ENCODE measurements at places on chromosomes 1 and 21.

DNA sequence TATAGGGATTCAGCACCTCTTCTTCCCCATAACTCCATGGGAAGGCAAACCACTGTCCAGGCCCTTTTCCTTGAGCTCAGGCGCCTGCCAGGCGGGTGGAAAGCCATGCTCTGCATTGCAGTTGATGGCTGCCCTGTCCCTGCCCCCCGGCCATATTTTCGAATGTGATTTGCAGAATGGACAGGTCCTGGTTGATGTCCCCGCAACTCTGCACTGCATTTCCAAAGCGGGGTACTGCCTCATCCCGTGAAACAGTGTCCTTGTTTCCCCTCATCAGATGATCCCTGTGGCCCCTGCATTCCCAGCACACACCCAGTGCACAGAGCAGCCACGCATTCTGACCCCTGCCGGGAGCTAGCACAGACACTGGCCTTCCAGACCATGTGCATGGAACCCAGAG lies 33.7 kb upstream of the SCMH1 start:
- no peak for DNase-seq

- no peak for DNase-seq
Observed at GRCh38 chr1:16174886-16175598, 19.2 kb upstream of the EPHA2 start.

- no peak for DNase-seq
Observed at GRCh38 chr1:229203030-229203751, 67.7 kb upstream of the RAB4A start.

DNA sequence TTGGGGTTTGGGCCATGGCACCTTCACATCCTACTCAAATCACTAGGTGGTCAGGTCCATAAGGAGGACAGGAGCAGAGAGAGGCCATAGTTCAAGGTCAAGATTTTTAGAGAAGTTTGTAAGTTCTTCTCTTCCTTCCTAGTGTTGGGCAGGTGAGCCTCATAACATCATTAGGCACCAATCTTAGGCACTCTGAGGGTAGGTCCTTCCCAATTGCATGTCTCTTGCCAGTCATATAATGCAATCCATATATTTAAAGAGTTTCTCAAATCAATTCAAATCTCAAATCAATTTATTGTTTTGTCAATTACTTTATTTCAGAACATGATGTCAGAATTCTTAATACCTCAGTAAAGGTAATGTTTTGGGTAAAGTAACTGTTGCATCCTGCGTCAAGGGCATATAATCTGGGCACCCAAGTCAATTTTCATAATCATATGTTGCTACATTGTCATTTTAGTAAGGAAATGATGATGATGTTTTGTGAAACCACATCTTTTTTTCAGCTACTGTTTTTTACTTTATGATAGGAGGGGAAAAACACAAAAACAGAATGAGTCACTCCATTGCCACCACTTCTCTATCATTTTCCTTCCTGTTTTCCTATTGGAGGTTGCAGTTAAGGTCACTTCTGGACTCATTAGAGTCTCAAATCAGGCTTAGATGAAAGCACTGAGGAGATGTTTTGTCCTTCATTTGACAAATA lies 122.7 kb downstream of the UCHL5 start:
- no peak for DNase-seq

- DNase-seq, result no peak
Observed at GRCh38 chr1:201360901-201361651, 16.4 kb downstream of the TNNT2 start.

- no peak for DNase-seq
Observed at GRCh38 chr1:1842360-1843146, 48.3 kb downstream of the GNB1 start.

GRCh38 chr21:24545807-24546361 lies 1061.4 kb downstream of the MRPL39 start:
- DNase-seq, result no peak

DNA sequence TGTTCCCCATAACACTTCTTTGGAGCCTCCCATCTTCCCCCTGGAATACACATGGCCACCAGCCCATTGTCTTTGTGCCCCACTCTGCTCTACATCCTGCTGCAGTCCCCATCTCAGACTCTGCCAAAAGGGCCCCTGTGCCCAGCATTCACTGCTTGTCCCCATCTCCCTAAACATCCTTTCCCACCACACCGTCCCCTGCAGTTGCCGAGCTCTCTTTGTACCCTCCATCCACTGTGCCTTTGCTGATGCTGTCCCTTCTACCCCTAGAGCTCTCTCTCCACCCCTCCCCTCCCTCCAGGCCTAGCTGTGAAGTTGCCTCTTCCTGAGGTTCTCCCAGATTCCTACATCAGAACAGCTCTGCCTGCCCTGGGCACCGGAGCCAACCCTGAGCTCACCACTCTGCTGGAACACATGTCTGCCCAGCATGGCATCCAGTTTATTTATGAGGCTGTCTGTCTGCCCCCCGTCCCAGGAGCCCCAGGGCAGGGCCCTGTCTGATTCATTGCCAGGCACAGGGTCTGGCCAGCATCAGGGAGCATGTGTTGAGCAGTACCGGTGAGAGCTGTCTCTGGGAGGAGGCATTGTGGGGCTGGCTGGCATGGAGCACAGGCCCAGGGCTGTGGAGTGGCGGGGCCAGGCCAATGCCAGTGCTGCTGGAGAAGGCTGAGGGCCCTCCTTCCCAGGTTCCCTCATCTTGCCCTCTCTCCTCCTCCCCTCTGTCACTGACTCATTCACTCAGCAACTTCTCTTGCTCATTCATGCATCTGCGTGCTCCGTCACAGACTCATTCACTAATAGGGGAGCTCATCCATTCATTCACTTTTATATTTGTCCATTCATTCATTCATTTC lies 28.8 kb downstream of the EDN2 start:
- DNase-seq, result no peak

- DNase-seq, result no peak
Observed at GRCh38 chr1:98989556-98989907, 15.1 kb downstream of the PLPPR5 start.

DNA sequence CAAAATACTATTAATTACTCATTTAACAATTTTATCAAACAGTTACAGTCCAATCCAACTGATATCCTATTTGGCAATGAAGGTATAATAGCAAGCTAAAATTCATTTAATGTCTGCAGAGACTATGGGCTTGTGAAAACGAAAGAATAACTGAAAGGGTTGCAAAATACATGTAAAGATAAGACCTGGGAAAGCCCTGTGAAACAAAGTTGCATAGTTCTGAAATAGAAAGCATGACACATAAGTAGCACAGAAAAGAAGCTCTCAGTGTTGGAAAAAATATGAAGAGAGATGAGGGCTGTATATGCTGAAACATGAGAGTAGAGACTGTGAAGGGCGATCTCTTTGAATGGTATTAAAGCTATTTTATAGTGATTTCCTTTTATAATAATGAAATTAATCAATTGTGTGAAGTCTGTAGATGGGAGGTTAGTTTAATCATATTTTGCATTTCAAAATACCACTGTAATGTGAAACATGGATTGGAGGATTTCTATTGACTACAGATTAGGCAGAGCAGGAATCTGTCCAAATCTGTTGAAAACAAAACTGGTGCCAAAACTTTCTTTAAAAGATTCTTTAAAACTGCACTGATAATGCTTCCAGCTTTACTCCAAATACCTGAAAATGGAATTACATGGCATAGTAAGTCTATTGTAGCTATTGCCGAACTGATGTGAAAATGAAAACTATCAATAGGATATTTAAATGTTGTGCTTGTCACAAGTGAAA lies 1518.9 kb upstream of the B3GALT2 start:
- DNase-seq, result no peak

DNA sequence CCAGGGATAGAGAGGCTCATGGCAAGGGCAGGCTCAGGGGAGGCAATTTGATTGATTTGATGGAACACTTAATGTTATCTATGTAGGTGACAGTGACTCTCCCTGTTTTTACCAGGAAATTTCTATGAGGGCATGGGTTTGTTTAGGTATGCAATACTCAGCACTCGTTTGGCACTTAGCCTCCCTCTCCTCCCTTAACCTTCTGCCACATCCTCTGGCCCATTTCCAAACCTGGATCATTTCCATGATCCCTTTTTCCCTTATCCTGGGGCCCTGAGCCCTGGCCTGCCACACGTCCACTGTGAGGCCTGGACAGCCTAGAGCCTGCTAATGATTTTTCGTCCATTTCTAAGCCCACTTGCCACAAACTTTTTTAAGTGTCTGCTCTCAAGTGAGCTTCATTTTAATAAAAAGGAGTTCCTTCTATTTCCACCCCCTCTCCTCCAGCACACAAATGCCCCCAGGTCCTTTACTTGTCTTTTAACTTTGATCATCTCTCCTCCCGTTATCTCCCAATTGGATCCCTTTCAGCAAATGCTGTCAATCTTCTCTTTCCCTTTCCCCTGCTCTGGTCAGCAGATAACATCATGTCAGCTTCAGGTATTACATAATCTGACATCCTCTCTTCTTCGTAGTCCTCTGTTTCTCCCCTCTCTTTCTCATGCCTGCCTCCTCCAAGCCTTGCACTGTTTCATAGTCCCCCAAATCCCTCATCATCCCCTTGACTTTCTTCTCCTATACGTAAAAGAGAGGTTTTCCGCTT lies 37.8 kb upstream of the GADD45A start:
- DNase-seq, result no peak

- DNase-seq, result peak; percentile 31
Observed at GRCh38 chr1:21638531-21639341, 30.4 kb downstream of the RAP1GAP start.

DNA sequence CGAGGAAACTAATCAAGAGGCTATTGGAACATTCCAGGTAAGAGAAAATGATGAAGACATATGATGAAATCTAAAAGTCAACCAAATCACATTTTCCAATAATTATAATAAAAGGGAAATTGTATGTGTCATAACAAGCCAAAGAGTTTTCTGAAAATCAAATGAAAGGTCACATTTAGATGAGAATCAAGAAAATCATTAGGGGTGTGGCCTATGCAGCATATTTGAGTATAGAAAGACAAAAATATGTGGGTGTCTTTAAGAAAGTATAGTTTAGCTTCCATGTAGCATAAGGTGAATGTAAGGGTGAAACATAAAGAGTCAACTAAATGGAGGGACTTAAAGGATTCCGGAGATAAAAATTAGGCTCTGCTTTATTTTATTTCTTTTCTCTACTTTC lies 9.2 kb upstream of the RNPC3 start:
- no peak for DNase-seq

DNA sequence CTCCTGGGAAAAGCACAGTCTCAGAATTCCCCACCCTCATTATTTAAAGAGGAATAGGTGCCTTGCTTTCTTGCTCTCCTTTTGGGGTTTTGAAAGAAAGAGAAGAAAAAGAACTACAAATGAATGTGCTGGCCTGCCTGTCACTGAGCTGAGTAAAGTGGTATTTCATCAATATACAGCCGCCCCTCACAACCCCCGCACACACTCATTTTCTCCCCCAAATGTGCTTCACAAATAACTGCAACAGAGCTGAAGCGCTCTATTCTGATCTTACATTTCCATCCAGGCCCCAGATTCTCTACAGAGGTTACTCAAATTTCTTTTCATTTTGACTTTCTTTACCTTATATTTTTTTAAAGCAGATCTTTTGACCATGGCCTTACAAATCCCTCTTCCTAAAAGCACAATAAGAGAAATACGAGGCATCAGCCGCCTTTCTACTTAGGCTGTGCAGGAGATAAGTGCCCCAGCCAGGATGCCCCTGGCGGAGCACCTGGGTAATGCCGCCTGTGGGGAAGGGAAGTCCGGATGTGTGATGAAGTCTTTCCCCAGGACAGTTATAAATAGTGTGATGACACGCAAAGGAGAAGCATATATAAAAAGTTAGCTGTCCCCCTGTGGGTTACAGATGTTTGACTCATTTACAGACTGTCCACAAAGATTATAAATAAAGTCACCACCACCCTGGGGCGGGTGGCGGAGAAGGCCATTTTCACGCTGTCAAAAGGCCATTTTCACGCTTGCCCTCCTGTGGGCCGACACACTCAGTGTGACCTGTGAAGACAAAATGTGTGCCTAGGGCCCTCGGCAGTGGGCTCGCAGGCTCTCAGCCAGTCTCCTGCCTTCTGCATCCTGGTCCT lies 6.5 kb downstream of the KCNN3 start:
- peak; percentile 30 for DNase-seq

GRCh38 chr1:8985915-8986813 lies 40.1 kb downstream of the SLC2A7 start:
- DNase-seq, result no peak

DNA sequence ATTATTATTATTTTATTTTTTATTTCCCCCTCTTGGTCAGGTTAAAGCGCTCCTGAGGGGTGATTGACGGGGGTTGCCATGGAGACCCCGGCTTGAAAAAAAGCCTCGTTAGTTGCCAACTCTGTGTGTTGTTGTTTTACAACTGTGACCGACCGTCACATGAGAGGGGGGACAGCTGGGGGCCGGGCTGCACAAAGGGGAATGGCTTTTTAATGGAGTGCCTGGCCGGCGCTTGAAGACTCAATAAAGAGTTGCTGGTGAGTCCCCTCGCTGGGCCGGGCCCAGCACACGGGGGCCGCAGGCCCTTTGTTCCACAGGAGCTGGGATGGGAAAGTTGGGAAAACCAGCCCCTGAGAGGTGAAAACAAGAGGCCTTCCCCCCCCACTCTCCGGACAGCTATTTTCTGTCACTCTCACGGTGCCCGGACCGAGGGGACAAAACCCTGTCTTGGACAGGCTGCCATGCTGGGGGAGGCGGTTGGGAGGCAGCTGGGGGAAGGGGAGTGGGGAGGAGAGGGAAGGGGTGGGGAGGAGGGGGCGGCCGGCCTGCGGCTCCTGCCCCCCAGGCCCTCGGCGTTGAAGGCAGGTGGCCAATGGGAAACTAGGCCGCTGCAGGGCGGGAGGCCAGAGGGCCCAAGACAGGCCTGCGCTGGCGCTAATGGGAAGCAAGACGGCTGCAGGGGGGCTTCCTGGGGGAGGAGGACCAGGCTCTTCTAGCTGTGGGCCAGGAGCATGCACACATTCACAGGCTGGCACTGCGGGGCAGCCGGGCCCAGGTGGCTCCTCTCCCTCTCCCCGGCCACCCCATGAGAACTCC lies 67.6 kb downstream of the CASZ1 start:
- DNase-seq, result no peak

GRCh38 chr1:184791550-184791900 lies 36.9 kb upstream of the EDEM3 start:
- DNase-seq, result no peak

GRCh38 chr1:183251959-183252450 lies 65.9 kb downstream of the LAMC2 start:
- DNase-seq, result no peak

- DNase-seq, result no peak
Observed at GRCh38 chr1:182385885-182386853, 5.4 kb downstream of the GLUL start.

GRCh38 chr1:31224068-31224467 lies 15.6 kb downstream of the NKAIN1 start:
- DNase-seq, result no peak

- DNase-seq, result peak; percentile 43
Observed at GRCh38 chr21:42413500-42413899, 9.8 kb downstream of the UBASH3A start.

GRCh38 chr1:240304466-240304865 lies 212.8 kb downstream of the FMN2 start:
- DNase-seq, result no peak

- no peak for DNase-seq
Observed at GRCh38 chr1:220711056-220711809, 21.1 kb downstream of the C1orf115 start.

DNA sequence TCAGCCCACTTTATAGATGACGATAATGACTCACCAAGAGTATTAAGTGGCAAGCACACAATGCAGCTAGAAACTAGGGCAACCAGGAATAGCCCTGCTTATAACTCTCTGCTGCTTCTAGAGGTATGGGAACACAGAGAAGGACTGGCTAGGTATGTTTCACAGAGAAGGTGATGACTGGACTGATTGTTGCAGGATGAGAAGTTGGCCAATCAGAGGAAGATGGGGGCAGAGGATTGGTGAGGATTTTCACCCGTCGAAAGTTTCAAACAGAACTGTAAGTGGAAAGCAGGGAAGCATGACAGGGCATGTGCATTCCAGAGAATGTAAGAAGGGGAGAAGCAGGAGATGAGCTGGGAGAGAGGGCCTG lies 222.4 kb upstream of the JUN start:
- DNase-seq, result no peak
